Retinal pigment epithelial cell (primary cell): ENCODE measurements at places on chromosomes 6 and 20.

- DNase-seq, result no peak
Measured at GRCh38 chr6:37115236-37115895, 54.6 kb upstream of the PIM1 start.

GRCh38 chr20:31975874-31976273 is 7.9 kb downstream of the XKR7 start:
- DNase-seq, result no peak

DNA sequence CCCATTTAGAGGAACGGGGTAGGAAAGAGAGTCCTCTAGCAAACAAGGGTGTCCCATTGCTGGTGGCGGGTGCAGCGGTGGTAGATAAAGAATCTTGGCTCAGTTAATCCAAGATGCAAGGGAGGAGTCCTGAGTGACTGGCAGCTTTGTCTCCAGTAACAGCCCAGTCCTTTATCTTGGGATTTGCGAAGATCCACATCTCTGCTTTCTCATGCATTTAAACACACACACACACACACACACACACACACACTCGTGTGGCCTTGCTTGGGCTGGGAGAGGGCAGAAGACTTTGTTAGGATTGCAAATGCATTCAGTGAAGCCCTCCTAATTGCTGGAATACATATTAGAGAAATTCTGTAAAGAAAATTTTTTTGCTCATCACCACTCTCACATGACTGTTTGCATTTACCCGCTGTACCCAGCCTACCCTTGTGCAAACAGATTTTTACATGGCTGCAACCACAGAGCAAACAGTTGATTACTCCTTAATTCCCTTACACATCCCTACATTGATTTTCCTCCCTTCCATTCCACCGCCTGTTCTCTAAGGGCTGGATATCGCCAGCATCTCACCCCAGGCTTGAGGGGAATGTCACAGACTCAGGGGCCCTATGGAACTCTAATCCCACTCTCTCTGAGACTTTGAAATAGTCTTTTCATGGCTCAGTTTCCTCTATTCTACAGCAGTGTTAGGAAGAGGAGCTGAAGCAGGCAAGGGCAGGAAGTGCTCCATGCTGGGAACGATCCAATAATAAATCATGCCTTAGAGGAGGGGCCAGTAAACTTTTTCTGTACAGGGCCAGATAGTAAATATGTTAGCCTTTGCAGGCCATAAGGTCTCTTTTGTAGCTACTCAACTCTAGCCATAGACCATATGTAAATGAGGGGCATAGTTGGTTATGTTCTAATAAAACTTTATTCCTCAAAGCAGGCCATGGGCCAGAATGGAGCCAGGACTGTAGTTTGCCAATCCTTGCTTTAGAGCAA is 3.5 kb downstream of the C6orf132 start:
- DNase-seq, result no peak

- no peak for DNase-seq
Measured at GRCh38 chr6:67680297-67680932, 954.7 kb upstream of the ADGRB3 start.

GRCh38 chr20:59412181-59412580 is 111.8 kb downstream of the EDN3 start:
- DNase-seq, result no peak
